ENCODE measurements at places on chromosomes 5 and 9. TPM values are rescaled to one million over a fixed set of nuclear protein-coding genes. Genes with fewer than 3 reads are reported as not detected.

GRCh38 chr9:37938121-37938891 lies 34.4 kb upstream of the SLC25A51 start:
- no peak for DNase-seq

The BTNL8 gene
- not detected for total RNA-seq

GRCh38 chr5:146098047-146098446 lies 7.3 kb downstream of the PLAC8L1 start:
- DNase-seq, result no peak

- no peak for DNase-seq
Measured at GRCh38 chr9:90009447-90009846, 404.6 kb downstream of the GADD45G start.

DNA sequence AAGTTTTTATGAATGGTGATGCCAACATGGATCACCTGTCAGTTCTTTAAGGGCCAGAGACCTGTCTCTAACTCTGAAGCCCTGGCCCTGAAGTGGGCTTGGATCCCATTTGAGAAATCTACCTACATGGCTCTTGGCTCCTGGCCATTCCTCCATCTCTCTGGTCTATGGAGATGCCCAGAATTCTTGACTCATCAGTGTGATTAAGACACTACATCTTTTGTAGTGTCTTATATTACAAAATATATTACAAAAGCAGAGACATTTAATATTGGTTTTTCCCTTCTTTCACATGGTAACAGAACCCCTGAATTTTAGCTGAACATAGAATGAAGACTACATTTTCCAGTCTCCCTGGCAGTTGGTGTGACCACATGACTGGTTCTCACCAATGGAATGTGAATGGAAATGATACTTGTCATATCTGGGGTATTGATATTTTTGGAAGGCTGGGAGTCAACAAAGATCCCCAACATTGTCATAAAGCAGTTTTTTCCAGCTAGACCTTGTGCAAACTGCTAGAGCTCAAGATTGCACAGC lies 198.3 kb downstream of the SREK1 start:
- no peak for DNase-seq

DNA sequence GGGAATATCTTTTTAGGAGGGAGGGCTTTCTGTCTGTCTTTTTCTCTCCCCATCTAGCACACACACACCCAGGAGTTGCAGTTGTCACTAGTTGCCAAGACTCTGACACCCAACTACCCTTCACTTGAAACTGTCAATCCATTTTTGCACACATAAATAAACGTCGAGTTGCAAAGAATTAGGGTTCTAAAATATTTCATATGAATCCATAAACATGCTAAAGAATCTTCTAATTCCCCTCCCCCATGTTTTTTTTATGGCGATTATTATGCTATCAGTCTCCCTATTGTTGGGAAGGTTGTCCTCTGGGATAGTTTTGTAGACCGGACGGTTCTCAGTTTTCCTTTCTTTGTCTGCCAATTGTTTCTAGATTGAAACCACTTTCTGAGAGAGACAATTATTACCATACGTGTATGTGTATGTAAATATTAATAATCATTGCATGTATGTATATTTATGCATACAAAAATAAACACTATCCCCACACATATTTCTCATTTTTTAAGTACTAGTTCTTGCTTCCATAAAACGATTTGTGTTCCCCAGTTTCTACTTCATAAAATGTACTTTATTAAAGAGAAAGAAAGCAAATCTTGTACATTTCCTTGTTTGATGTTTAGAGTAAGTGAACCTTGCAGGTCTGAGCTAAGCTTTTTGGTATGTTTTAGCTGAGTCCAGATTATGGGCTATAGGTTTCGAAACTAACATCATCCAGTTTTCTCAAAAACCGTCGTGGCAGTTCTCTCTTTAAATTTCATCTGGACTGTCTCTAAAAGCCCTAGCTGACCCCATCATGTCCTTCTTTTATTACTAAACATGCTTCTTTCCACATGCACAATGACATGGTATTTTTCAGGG lies 165.0 kb upstream of the MPDZ start:
- no peak for DNase-seq

GRCh38 chr5:78060421-78060820 lies 234.1 kb downstream of the AP3B1 start:
- DNase-seq, result no peak

DNA sequence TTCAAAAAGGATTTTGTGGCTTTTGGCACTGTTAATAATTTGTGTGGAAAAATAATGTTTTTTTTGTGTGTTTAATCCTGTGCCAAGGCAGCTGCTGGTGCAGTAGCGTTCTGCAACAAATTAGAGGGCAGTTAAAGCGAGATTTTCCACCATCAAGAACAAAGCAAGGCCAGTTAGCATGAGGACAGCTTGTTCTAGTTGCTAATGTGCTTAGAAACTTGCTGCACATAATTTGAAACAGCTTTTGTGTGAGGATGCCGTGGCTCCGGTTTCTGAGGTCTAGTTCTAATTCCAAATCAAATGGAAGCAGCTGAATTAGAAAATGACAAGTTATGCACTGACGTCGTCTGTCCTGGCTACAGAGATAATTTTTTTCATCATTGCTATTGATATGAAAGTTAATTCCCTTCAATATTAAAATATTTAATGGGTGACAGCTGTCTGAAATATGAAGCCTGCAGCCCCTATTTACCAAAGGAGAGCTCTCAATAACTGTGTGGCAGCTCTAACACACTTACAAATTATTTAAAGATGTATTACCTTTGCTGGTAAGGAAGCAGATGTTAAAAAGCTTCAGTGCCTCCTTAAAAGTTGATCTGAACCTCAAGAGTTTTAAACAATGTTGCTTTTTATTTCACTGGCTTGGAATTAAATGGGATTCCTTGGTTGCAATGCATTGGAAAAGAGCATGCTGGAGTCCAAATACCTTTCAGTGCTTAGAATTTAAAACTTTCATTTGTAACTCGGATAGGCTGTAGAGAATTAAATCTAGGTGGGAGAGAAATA lies 128.6 kb downstream of the SPATA31D1 start:
- DNase-seq, result no peak

The PCDHA3 gene
- not detected for total RNA-seq

The PCDHGC4 gene
- total RNA-seq, result not detected

- no peak for DNase-seq
Measured at GRCh38 chr5:21810737-21811316, 1042.3 kb downstream of the CDH12 start.

DNA sequence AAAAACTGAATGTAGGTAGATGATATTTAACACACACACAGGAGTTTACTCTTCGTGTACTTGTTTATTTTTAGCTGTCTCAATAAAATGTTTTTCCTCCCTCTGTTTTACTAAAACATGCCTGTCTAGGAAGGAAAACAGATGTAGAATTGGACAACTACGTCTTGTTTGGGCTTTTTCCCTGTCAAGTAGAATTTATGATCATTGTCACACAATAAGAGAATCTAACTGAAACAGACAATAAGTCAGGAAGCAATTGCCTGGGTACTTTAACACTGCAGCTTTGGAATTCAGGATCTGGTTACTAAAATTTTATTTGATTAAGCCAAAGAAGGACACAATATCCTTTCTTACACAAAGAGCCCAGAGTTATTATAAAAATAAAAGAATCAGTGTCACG lies 164.2 kb downstream of the ZDHHC21 start:
- no peak for DNase-seq

DNA sequence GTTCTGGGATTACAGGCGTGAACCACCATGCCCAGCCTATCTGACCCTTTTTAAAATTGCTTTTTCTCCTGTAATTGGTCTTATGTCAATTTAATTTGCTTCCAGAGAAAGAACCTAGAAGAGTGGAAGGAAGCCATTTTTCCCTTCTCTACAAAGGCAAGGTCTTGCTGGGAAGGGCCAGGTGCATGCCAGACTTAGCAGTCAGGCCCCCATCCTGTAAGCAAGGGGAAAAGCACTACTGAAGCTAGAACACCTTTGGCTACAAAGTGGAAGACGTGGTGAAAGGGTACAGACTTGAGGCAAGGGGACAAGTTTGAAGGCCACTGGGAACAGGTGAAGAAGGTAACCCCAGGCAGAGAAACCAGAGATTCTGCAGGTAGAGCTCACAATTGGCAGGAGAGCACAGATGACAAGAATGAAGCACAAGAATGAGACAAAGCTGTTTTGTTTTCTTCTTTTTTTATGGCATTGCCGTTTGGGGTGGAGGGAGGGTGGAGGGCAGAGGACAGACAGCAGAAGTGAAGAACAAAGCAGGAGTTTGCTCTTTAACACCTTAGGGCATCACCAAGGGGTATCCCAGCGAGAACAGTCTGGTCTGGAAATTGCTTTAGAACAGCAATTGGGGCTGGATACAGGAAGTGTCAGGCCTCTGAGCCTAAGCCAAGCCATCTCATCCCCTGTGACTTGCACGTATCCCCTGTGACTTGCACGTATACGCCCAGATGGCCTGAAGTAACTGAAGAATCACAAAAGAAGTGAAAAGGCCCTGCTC lies 72.9 kb downstream of the SERINC5 start:
- peak; percentile 54 for DNase-seq

The MTMR12 gene
- 21.0 TPM for total RNA-seq

The PCDHB11 gene
- total RNA-seq, result not detected

GRCh38 chr9:106796771-106797170 lies 66.2 kb upstream of the ZNF462 start:
- no peak for DNase-seq
